Osteoblast (primary cell): ENCODE measurements at places on chromosomes 16 and 17. TPM values are rescaled to one million over a fixed set of nuclear protein-coding genes. Genes with fewer than 3 reads are reported as not detected.
A peak's percentile ranks its signal among the peaks of the same experiment; 100 is the strongest.

The KRTAP9-8 gene
- not detected in 2 replicates for total RNA-seq

The EMP2 gene
- total RNA-seq: 31.8 and 35.4 TPM in 2 replicates

The BTBD17 gene
- total RNA-seq: not detected in 2 replicates

The LGALS9B gene
- total RNA-seq: not detected in 2 replicates

The ZNF597 gene
- total RNA-seq: 2.9 TPM in 2 replicates

The CAMKK1 gene
- 8.7 and 9.1 TPM in 2 replicates for total RNA-seq

The KRT27 gene
- not detected in 2 replicates for total RNA-seq

The PRCD gene
- 4.0 and 5.3 TPM in 2 replicates for total RNA-seq

The DCUN1D3 gene
- 26.2 and 33.7 TPM in 2 replicates for total RNA-seq

The NPIPB13 gene
- total RNA-seq: 5.9 and 7.2 TPM in 2 replicates

DNA sequence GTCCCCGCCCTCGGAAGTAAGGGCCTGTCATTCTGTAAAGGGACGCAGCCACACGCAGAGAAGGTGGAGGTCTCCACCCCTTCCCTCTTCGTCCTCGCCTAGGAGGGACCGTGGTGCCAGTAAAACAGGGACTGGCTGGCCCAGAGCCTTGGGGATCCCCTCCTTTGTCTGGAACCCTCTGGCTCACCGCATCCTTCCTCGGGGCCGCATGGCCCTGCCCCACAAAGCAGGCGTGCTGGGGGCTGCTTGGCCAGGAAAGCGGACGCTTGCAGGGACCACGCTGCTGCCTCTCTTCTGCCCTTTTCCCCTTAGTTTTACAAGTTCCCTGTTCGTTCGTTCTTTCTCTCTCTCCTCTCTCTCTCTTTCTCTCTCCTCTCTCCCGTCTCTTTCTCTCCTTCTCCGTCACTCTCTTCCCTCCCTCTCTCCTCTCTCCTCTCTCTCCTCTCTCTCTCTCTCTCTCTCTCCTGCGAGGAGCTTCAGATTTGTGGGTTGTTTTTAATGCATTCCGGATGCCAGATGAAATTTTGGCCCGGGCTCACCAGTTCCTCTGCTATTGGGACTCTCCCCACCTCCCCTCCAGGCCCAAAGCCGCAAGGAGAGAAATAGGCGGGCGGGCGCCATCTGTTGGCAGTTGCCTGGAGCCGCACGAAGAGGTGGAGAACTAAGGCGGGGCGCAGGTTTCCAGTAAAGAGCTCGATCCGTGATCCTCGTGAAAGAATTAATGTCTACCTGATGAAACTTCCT, 35.1 kb upstream of the CDRT4 start:
- peak; percentile 99 for DNase-seq

DNA sequence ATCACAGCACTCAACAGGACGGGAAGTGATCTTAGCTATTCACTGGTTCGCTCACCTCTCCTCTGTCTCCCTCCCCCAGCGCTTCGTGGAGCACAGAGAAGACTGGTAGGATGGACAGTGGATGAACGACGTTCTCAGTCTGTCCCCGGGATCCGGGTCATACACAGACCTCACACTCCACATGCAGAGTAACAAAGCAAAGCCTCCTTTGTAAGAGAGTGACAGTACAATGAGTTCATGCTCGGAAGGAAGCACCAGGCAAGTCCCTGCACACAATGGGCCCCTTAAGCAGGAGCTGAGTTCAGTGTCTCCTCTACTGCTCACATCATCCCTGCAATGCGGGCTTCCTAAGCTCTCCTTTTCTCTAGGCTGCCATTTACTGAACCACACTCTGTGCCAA, 356.9 kb downstream of the C16orf95 start:
- DNase-seq: peak; percentile 52

GRCh38 chr17:58307468-58308172, 21.0 kb downstream of the TSPOAP1 start:
- DNase-seq: peak; percentile 87

DNA sequence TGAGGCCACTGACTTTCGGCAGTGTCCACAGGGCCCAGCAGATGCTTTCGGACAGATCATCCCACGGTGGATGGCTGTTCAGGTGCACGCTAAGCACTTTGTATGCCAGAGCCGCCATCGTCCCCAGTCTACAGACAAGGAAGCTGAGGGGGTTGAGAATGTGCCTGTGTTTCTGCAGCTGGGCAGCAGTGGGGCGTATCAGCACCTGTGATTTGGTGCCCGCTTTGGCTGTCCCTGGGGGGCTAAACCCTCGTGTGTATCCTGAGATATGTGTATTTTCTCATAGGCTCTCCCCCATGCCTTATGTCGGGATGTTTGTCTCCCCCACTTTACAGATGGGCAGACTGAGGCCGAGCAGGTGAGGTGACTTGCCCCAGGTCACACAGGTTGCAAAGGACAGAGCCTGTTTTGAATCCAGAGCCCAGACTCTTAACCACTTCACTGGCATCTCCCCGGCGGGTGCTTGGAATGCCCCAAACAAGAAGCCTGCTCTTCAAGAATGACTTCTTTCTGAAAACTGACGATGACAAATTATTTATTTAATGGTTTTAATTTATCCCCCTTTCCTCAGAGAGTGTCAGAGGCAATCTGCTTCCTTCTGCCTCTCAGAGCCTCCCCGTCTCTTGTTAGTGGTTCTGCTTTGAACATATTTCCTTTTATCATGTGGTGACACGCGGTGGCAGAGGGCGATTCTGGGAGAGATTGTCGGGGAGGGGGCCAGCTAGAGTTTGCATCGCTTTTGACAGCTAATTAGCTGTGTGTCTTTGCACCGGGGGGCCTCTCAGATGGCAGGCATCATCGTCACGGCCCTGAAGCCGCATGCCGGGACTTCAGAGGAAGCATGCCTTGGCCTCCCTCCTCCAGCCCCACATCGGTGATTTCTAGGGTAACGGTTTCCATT, 149.6 kb upstream of the CIBAR2 start:
- DNase-seq: no peak

DNA sequence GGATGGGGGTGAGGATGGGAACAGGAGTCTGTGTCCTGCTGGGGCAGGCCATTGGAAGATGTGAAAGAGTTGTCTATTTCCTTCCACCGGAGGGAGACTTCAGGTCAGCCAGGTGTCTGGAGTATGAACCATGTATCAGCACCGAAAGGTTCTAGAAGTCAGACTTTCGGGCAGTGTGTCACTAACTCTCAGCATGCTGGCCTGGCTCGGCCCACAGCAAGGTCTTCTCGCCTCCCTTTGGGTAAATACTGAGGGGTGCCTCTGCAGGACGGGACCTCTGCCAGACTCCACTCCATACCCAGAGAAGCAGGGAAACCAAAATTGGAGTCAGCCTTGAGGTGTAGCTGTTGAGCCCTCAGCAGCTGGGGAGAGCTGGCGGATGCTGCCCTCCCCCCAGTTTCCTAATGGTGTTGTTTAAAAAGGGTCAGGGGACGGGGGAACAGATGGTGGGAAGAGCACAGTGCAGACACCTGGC, 507 bp downstream of the CIITA start:
- no peak for DNase-seq

DNA sequence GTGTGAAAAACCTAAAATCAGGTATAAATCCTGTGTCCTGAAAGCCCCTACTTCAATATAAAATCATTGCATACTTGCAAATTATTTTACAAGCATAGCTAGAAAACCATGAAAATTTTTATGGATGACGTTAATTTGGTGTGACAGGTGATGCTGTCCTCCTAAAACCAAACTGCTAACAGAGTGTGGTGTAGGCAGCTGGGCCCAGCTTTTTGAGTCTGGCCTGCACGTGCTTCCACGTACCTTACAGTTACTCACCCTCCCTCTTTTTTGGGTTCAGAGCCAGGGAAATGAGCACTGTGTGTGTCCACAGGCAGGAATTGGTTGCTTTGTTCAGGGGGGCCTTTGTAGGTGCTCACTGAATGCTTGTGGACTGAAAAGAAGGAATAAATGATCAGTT, 36.4 kb downstream of the CLEC16A start:
- DNase-seq: no peak

GRCh38 chr17:44757045-44757917, 1.5 kb upstream of the ADAM11 start:
- DNase-seq: peak; percentile 82

GRCh38 chr17:71809537-71809936, 311.3 kb upstream of the SOX9 start:
- no peak for DNase-seq

GRCh38 chr17:21275579-21276263, 8.8 kb upstream of the MAP2K3 start:
- DNase-seq: peak; percentile 99

- DNase-seq: no peak
Measured at GRCh38 chr17:59743842-59744241, 36.4 kb downstream of the VMP1 start.

- DNase-seq: no peak
Measured at GRCh38 chr17:57109393-57110151, 24.5 kb downstream of the AKAP1 start.

DNA sequence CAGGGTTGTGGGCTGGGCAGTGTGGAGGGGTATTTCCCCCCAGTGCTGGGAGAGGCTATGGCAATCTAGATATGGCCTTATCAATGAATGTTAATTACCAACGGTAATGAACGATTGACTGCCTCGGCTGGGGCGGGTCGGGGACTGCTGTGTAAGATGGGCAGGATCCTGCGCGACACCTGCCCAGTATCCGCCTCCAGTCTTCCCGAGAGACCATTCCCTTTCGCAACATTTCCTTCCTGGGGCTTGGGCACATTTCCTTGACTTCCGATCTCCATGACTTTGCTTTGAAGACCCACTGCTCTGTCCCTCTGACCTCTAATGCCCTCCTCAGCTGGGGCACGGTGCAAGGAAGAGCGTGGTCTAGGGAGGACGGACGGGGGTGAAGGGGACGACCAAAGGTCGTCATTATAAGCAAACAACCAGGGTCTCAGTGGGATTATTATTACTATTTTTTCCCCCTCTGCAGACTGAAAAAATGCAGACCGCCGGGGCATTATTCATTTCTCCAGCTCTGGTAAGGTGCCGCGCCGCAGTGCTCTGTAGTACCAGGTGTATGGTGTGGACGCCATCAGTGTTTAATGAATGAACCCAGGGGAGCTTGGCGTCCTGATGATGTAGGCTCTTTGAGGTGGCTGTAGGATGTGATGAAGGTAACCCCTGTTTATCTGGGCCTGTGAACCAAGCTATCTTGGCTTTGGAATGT, 506 bp downstream of the ATP5MC1 start:
- peak; percentile 49 for DNase-seq

- no peak for DNase-seq
Measured at GRCh38 chr17:8861495-8862181, 5.8 kb downstream of the PIK3R6 start.

- no peak for DNase-seq
Measured at GRCh38 chr16:68792465-68793324, 50.6 kb upstream of the TANGO6 start.

GRCh38 chr17:49573510-49574322, 2.0 kb upstream of the NXPH3 start:
- DNase-seq: peak; percentile 85

GRCh38 chr17:38701504-38702165, 3.4 kb upstream of the MLLT6 start:
- DNase-seq: peak; percentile 89

GRCh38 chr17:44257815-44258760, 9.8 kb downstream of the SLC4A1 start:
- peak; percentile 82 for DNase-seq

GRCh38 chr16:89257281-89257731, 39.8 kb downstream of the ZNF778 start:
- DNase-seq: peak; percentile 85

DNA sequence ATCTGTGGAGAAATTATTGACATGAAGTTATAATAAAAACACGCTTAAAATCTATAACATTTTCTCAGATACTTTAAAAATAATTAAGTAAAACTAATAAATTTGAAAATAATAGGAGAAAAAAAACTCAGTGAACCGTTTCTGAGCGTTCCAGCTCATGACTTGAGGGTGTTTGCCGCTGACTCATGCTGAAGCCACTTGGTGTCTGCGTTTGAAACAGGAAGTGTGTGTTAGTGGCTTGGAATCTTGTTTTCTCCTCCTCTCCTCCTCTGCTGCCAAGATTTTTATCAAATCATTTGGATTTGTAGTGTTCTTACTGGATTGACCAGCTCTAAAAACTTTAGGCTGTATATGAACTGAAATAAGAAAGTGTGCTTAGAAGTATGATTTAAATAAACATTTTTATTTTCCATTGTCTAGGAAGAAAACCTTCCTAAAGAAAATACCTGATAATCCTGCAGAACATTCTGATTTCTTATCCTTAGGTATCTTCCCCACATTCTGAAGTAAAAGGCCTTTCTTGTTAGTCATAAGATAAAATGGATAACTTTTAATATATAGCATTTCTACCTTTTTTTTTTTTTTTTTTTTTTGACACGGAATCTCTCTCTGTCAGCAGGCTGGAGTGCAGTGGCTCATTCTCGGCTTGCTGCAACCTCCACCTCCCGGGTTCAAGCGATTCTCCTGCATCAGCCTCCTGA, 30.8 kb downstream of the USP10 start:
- peak; percentile 93 for DNase-seq

DNA sequence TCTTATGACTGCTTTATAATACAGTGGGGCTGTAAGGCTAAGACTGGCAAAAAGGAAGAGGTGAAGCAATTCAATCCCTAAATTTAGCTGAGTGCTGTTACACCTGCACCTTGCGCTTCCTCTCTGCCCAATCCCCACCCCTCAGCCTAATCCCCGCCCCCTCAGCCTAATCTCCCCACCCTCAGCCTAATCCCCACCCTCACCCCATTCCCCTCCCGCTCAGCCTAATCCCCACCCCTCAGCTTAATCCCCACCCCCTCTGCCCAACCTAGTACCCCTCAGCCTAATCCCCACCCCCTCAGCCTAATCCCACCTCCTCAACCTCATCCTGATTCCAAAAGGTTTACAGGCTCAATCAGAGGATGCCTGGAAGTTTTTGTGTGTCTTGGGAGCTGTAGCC, 155.5 kb downstream of the PMP22 start:
- DNase-seq: no peak

- DNase-seq: no peak
Measured at GRCh38 chr16:56673921-56674320, 4.3 kb downstream of the MT1H start.

DNA sequence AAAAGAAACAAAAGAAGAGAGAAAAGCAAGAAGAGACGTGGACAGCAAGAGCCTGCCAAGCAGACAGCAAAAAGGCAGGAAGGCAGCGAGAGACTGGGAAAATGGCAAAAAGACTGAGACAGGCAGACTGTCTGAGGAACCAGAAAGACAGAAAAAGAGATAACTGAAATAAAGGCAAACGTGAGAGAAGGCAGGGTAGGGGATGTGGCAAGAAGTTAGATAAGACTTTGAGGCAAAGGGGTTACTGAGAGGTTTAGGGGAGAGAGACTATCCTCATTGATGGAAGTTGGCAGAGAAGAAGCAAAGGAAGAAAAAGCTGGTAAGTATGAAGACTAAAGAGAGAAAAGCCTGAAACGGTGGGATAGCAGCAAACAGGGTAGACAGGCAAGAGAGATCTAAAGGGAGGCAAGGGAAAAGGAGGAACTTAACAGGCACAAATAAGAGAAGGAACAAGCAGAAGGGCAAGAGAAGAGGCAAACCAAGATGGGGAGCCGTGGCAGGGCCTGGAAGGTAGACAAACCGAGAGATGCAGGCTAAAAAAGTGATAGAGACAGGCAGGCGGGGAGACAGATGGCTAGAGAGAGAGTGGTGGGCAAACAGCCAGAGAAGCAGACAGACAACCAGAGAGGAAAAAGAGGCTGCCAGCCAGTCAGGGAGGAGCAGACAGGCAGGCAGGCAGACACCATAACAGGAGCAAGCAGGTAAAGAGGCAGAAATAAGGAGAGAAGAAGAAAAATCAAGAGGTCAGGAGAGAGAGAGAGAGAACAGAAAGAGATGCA, 7.1 kb upstream of the CHD3 start:
- DNase-seq: no peak

- DNase-seq: no peak
Measured at GRCh38 chr16:19760356-19761060, 42.4 kb downstream of the IQCK start.
